ENCODE measurements at places on chromosomes 4 and X.
A peak's percentile ranks its signal among the peaks of the same experiment; 100 is the strongest.

- no peak for DNase-seq
These were observed 68.7 kb upstream of the TEX13D start for GRCh38 chrX:124263743-124264142.

DNA sequence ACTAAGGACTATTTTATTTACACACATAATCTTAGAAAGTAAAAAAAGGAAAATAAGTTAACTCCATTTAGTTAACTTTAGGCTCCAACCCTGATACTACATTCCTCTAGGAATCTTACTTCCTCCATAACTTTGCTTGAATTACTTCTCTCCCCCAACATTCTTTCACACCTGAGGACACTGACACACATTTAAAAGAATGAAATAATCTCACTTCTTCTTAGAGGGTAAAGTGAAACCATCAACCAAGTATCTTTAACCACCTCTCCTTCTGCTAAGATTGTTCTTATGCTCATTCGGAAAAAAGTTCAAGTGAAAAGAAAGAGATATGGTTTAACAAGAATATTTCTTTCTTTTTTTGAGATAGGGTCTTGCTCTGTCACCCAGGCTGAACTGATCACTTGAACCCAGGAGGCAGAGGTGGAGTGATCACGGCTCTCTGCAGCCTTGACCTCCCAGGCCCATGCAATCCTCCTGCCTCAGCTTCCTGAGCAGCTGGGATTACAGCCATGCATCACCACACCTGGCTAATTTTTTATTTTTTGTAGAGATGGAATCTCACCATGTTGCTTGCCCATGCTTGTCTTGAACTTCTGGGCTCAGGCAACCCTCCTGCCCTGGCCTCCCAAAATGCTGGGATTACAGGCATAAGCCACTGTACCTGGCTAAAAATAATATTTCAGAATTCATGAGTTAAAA, 28.5 kb downstream of the SLC25A4 start:
- no peak for DNase-seq

GRCh38 chrX:105173071-105173470, 47.4 kb downstream of the TEX13A start:
- DNase-seq, result no peak

DNA sequence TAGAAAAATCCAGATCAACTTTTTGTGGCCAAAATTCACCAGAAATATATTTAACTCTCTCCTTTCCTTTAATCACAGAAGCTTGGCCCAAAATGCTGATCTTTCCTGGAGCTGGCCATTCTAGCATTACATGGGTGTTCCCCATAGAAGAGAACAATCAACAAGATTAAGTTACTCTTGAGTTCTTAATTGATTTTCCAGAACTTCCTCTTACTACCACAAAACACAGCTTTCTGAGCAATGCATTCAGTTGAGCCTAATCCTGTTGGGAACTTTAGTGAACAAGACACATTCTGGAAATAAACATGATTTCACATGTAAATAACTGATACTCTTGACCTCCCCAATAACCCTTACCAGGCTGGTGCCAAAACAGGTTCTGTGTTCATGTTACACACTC, 45.4 kb upstream of the STIM2 start:
- no peak for DNase-seq

DNA sequence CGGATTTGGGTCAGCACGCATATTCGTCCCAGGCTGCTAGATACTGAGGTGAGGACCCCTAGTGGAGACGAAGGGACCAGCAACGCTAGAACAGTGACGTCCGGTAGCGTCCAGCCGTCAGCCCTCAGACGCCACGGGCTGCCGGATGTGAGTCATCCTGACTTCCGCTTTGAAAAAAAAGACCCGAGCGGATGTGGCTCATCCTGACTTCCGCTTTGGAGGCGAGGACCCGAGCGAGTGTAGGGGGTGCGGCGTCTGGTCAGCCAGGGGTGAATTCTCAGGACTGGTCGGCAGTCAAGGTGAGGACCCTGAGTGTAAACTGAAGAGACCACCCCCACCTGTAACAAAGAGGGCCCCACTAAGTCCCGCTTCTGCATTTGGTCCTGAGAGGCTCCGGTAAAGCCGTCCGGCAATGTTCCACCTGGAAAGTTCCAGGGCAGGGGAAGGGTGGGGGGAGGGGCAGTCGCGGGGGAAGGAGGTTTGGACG, at the start of gene MAGEB2:
MAGEB2 (plus strand) TSS at position 207 of the 487 bp plus-strand sequence. CDS start 3,018 bp downstream, outside the sequence.
- no peak for DNase-seq

GRCh38 chrX:14095702-14096101, 66.0 kb upstream of the GEMIN8 start:
- DNase-seq, result no peak

- DNase-seq, result no peak
These were observed 172.7 kb upstream of the IGFBP7 start for GRCh38 chr4:57282933-57283310.

DNA sequence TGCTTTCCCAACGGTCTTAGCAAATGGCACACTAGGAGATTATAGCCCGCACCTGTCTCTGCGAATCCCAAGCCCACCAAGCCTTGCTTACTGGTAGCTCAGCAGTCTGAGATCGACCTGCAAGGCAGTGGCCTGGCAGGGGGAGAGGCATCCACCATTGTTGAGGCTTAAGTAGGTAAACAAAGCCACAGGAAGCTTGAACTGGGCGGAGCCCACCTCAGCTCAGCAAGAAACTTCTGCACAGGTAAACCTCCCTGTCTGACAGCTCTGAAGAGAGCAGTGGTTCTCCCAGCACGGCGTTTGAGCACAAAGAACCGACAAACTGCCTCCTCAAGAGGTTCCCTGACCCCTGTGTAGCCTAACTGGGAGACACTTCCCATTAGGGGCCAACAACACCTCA, 42.8 kb downstream of the BRWD3 start:
- no peak for DNase-seq

DNA sequence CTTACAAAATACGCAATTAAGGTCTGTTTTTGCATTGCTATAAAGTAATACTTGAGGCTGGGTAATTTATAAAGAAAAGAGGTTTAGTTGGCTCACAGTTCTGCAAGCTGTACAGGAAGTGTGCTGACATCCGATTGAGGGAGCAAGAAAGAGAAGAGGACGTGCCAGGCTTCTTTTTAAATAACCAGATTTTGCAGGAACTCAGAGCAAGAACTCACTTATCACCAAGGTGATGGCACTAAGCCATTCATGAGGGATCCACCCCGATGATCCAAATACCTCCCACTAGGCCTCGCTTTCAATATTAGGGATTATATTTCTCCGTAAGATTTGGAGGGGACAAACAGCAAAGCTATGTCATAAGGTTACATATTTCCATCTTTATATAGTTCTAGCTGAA, 456.7 kb downstream of the GLUD2 start:
- no peak for DNase-seq

- no peak for DNase-seq
These were observed 200.4 kb downstream of the ARHGAP24 start for GRCh38 chr4:85675076-85676049.

- no peak for DNase-seq
These were observed 514.7 kb downstream of the CENPC start for GRCh38 chr4:67030636-67031035.

DNA sequence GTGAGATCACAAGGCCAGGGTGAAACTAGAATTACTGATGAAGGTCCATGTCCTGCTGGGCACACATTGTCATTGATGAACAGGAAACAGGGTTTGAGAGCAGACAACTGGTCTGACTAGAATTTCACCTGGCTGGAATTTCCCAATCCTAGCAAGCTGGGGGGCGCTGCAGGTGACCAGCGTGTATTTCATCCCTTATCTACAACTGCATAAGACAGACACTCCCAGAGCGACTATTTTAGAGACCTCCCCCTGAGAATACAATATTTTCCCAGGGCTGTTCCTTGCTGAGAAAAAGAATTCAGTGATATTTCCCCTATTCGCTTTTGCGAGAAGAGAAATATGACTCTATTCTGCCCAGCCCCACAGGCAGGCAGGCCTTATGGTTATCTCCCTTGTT, 432.6 kb upstream of the GALNT7 start:
- no peak for DNase-seq

DNA sequence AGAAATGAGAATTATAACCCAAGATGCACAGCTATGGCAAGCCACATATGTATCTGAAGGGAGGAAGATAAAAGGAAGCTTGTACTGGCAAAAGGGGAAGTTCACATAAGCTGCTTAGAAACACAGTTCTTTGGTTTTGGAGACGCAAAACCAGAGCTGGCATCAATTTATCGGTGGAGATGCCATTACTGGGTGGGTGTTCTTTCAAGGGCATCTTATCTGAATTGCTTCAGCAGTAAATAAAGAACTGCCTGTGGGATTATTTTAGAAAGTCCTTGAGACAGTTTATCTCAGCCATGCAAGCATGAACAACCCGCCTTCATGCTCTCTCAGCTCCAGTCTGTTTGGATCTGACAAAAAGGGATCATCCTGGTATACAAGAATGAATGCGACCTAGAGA, 60.8 kb downstream of the DDX60 start:
- DNase-seq, result no peak

- no peak for DNase-seq
These were observed 140.2 kb upstream of the KLF3 start for GRCh38 chr4:38523524-38524448.

DNA sequence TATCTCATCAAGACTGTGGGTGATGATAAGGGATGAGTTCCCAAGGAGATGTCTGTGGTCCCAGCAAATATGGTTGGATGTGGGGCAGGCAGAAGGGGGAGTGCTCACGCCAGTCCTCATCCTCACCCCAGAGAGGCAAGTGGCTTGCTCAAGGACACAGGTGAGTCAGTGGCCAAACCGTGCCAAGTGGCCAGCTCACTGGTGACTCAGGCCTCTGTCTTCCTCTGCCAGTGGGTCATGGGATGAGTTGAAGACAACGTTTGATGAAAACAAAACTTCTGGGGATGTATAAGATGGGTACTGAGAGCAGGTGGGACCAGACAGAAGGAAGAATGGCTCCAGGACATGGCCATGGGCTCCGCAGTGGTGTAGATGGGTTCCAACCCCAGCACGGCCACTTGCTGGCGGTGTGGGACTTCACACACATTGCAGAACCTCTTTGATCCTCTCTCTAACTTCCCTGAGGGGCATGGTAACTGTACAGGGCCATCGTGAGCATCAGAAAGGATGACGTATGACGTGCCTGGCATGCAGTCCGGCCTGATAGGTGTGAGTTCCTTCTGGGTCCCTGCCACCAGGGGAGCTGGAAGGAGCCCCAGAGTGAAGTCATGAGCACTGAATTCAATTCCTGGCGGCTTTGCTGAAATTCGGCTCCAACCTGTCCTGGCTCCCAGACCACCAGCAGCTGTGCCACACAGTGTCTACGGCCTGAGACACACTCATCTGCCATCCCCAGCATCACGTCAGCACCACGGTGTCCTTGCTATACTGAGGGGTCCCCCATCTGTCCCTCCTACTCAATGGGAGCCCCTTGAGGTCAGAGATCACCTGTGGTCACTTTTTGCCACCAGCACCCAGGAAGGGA, 41.3 kb upstream of the GPR78 start:
- DNase-seq, result peak; percentile 60

- no peak for DNase-seq
These were observed 680 bp downstream of the MAEA start for GRCh38 chr4:1290165-1290977.

DNA sequence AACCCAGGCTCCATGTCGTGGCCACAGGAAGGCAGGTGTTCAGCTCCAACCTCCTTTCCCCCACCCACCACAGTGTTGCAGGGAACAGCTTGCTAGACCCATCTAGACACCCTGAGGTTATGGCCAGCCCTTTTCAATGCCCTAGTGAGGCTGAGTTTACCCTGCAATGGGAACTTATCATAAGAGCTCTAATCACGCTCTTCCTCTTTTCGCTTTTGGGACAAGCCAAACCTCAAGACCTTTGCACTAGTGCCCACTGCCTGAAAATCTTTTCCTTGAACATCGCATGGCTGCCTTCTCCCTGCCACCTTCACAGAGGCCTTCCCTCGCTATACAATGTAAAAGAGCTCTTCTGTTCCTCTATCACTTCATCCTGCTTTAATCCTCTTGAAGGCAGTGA, 2.4 kb upstream of the FGFBP2 start:
- no peak for DNase-seq

- no peak for DNase-seq
These were observed 337.3 kb upstream of the HS3ST1 start for GRCh38 chr4:11765849-11766453.

- no peak for DNase-seq
These were observed 60.4 kb downstream of the MCF2 start for GRCh38 chrX:139647597-139647996.

DNA sequence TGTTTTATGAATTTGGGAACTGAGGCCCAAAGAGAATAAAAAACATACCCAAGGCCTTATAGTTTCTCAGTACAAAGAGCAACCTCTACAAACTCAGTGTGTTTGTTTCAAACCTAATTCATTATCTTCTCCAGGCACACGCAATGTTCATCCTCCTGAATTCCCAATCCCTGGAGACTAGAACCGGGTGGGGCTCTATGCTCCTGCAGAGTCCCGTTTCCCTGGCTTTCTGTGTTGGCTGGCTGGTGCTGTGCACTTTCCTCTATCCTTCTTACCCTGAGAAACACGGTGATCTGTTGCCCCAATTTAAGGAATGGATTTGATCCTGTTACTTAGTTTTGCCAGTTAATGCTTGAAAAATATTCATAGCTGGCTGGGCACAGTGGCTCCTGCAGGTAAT, 63.9 kb downstream of the FGFBP1 start:
- no peak for DNase-seq

DNA sequence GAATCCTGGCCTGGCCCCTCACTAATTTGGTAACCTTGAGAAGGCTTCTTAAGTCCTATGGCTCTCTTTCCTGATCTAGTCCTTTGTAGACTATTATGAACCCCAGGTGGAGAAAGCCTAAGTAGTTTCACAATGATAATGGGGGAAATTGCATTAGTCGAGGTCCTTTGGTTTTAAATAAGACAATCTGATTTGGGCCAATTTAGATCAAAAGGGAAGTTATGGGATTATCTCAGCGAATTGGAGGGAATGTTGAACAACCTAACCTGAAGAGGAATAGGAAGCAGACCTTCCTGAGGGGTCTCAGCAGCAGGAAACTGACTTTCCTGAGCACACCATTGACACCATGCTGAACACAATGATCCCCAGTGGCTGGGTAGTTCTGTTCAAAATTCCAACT, 331.5 kb downstream of the PRDM5 start:
- no peak for DNase-seq

- DNase-seq, result no peak
These were observed 352.8 kb downstream of the MAPK10 start for GRCh38 chr4:86007042-86007441.

- no peak for DNase-seq
These were observed 531.5 kb downstream of the ANKRD50 start for GRCh38 chr4:124181039-124181438.

DNA sequence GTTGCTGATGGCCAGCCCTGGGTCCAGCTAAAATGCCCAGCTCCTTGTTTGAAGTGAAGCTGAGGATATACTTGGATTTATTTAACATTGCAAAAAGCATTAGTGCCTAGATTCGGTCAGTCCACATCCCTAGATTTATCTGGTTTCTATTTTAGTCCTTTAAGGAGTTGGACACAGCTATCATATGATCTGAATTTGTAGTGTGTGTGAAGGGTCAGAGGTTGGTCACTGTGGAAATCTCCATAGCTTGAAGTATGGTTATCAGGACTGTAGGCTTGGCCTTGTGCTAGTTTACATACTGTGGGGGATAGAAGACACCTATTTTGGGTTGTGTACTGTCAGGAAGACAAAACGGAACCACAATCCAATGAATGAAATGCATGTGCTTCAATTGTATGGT, 28.8 kb downstream of the NLGN3 start:
- DNase-seq, result no peak

Measured in SW 1271 (cell line).